ENCODE measurements at places on chromosomes 16 and 17.

DNA sequence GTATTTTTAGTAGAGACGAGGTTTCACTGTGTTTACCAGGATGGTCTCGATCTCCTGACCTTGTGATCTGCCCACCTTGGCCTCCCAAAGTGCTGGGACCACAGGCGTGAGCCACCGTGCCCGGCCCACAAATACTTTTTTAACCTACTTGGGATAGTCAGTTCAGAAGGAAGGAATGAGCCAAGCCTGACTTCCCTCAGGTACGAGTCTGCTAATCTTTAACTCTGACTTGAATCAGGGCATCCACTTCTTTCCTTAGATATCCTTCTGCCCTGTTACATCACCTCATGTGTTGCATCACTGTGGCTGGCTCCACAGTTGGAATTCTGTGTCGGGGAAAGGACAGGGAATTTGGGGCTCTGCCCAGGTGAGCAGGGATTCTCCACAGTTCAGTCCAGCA is 120.8 kb downstream of the MSI2 start:
- DNase-seq = no peak

DNA sequence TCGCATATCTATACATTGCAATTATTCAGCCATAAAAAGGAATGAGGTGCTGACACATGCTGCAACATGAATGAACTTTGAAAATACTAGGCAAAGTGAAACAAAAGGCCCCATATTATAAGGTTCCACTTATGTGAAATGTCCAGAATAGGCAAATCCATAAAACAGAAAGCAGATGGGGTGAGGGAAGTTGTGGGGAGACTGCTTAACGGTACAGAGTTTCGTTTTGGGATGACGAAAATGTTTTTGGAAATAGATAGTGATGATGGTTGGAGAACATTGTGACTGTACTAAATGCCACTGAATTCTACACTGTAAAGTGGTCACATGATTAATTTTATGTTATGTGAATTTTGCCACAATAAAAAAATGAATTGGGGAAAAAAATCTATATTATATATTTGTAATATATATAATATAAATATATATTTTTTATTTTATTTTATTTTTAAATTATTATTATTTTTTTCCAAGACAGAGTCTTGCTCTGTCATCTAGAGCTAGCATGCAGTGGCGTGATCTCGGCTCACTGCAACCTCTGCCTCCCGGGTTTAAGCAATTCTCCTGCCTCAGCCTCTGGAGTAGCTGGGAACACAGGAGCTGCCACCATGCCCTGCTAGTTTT is 4.2 kb upstream of the GNA13 start:
- no peak for DNase-seq

- DNase-seq = no peak
Measured at GRCh38 chr16:52453644-52454043, 93.3 kb downstream of the TOX3 start.

- no peak for DNase-seq
Measured at GRCh38 chr16:51388516-51388951, 237.5 kb upstream of the SALL1 start.

DNA sequence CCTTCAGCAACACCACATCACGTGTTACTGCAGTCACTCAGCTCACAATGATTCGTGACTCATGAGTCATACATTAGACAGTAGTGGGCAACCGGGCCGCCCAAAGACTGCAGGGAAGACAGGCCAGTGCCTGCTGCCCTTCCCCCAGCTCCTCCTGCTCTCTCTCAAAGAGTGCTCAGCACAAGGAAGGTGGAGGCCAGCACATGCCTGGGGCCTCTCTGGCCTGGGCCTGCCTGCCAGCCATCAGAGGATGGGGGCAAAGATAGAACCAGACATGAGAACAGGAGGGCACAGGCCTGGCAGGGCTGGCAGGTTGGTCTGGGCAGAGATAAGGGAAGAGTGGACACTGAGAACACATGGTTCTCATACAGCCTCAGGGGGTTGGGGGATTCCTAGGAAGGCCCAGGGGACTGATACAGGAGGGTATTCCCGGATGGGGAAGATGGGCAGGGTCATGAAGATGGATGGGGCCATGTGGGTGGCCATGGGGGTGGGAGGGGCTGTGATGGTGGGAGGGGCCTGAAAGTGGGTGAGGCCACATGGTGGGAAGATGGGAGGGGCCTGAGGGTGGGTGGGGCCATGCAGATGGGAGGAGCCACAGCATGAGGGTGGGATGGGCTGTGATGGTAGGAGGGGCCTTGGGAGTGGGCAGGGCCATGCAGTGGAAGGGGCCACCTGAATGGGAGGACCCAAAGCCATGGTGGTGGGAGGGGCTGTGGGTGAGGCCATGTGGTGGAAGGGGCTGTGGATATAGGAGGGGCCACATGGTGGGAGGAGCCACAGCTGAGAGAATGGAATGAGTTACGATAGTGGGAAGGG is 29.0 kb downstream of the KATNB1 start:
- peak; percentile 96 for DNase-seq

GRCh38 chr17:28319598-28319935 is 567 bp downstream of the TMEM97 start:
- DNase-seq = no peak

DNA sequence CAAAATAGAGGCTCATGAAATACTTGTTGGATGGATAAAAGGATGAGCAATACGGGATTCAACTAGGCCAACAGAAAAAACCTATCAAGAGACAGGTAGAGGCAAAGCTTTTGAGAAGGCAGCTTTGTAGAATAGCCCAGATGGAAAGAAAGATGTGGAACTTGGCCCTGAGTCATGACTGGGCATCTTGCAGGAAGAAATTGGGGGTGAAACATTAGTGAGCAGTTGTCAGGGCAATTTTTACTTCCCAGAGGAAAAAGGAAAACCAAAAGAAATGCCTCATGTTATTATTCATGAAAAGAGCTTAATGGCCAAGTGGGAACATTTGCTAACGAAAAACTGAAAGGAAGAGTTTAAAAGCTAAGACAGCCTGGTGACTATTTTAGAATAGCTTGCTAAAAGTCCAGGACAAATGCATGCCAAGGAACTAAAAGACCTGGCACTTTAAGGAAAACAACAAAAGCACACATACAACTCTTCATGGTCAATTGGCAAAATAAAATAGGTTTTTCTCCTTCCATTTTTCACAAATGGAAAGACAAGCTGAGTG is 180.1 kb downstream of the HS3ST3A1 start:
- DNase-seq = peak; percentile 15

- DNase-seq = peak; percentile 90
Measured at GRCh38 chr16:15493466-15494180, 59.2 kb downstream of the BMERB1 start.

DNA sequence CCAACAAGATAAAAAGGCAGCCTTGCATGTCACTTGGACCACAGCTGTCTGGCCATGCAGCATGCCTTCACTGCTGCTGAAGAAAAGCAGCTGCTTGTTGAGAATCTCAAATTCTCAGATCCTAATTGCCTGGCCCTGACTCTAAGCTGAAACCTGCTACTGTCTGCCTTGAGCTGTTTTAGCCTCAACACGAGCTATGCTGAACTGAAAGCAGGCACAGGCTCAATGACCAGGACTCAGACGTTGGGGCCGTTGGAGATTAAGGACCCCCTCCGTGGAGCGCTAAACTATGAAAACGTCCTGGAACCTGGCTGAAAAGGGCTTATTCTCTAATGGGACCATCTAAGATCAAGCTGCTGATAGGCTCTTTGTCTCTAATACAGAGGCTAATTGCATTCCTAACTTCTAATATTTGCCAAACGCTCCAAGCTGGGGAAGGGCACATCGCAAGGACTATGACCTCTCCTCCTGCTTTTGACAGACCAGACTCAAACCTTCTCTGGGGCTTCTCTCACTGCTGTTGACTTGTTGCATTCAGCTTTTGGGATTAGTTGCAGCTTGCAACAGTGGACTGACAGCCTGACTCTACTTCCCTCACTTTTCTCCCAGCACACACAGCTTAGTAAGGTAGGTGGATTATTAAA is 4.6 kb upstream of the PLK1 start:
- DNase-seq = no peak

DNA sequence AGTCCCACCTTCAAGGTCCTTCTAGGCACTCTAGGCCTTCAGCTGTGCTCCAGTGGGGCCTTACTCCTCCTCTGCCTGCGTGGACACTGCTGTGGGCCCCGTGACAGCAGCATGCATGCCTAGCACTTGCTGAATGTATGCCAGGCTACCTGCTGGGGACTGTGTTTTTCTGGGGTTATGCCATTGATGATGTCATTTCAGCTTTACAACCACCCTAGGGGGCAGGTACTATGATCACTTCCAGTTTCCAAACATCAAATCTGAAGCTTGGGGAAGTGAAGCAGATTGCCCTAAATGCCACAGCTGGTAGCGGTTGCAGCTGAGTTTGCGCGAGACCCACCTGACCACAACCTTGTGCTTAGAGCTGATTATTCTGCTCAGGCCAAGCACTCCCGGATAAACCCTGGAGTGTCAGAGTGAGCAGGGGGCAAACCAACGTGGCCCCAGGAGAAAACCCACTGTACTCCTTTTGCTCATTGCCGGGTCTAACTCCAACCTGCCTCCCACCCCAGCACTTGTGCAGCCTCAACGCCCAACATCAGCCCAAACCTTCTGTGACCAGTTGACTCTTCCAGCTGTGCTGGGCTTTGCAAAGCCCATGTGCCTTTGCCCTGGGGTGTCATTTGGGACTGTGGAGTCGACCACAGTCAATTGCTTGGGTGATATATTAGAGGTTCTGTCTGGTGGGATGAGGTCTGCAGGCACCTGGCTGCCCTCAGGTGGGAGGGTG is 168.4 kb downstream of the ENGASE start:
- DNase-seq = no peak

DNA sequence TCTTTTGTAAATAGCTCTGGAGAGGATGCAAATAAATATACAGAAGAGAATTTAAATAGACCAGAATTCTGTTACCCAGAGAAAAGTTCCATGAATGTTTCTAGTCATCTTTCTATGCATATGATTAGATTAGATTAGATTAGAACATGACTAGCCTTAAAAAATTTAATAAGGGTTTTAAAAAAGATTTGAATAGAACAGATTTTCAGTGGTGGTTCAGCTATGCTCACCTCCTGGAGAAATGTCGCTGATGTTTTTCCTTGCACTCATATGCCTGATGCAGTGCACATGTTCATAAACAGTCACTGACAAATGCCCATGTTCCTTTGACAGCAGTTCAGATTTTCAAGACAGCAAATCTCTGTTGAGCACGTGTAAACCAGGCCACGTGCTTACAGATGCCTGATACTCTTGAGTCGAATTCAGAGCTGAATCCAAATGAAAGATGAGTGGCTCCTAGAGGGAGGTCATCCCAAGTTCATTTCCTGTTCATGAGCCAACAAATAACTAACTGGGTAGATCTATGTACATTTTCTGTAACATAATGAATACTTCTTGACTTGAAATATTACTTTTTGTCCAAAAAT is 19.9 kb upstream of the RAB11FIP4 start:
- peak; percentile 64 for DNase-seq

- DNase-seq = no peak
Measured at GRCh38 chr17:4877089-4877488, 22.2 kb upstream of the C17orf107 start.

- peak; percentile 36 for DNase-seq
Measured at GRCh38 chr16:85935974-85936760, 37.2 kb downstream of the IRF8 start.

DNA sequence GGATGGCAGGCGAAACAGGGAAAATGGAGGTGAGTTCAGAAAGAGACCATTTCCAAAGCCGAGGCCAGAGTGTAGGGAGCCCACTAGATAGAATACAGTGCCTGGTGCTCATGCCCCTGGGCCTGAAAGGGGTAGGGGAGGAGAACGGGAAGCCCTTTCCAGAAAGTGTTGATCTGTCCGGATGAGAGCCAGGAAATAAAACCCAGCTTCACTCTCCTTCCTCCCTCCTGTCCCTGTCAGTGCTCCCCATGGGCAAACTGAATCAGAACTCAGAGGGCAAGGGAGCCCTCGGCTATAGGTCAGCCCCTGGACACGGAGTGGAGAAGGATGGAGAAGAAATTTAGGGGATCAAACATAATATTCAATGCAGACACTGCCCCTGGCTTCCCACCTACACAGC is 57.7 kb upstream of the RPL38 start:
- no peak for DNase-seq
